ENCODE measurements at places on chromosomes 1 and 21. TPM values are rescaled to one million over a fixed set of nuclear protein-coding genes. Genes with fewer than 3 reads are reported as not detected.

Gene NID1
- total RNA-seq, result 99.1 TPM

Gene C1orf167
- 0.36 TPM for total RNA-seq

Gene FAM131C
- total RNA-seq, result 0.24 TPM

Gene NR1I3
- not detected for total RNA-seq

Gene NDUFS5
- 149 TPM for total RNA-seq

Gene HES2
- total RNA-seq, result 0.36 TPM

Gene PEAR1
- total RNA-seq, result 13.7 TPM

Gene COL9A2
- total RNA-seq, result 4.9 TPM

Gene CLCA1
- not detected for total RNA-seq

DNA sequence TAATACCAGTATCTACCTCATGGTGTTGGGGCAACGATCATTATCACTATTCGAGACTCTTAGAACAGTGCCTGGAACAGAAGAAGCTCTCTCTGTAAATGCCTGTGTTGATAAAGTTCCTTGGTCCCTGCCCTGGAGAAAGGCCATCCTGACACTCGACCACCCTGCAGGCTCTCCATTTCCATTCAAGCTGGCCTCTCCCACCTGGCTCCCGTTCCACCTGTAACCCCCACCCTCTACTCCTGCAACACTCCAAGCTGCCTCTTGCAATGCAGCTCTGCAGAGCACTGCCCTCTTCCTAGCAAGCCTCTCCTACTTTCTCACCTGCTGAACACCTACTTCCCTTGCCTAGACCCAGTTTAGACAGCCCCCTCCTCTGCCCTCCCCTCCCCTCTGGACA lies 6.1 kb downstream of the SPOCD1 start:
- no peak for DNase-seq

DNA sequence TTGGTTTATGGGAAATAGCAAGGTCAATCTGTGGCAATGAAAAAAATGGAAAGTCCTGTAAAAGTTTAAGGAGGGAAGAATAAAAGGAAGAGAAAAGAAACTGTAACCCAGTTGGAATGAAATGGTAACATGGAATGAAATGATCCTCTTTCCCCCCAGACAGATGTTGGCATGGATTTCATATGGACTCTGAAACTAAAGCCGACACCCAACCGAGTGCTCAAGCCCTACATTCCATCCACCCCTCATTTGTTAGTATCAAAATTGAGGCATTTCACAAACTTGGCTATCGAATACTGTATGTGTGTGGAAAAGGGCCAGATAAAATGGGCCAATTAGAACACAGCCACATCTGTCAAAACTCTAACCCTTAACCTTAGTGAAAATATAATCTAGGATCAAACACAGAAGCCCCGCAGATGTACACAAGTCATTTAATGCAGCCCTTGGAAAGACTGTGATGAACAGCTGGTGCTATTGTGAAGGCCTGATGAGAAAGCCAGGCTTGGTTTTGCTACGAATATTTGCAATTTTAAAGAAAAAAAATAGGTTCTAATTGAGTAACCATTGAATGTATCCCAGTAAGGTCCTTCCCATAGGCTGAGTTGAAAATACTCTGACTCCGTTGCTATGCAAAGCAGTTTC lies 72.6 kb upstream of the RGL1 start:
- no peak for DNase-seq

- no peak for DNase-seq
Observed at GRCh38 chr1:9906466-9906865, 3.6 kb downstream of the CTNNBIP1 start.

- no peak for DNase-seq
Observed at GRCh38 chr1:228144993-228145343, 4.8 kb upstream of the GJC2 start.

GRCh38 chr1:60989749-60990713 lies 92.3 kb upstream of the NFIA start:
- DNase-seq, result no peak

DNA sequence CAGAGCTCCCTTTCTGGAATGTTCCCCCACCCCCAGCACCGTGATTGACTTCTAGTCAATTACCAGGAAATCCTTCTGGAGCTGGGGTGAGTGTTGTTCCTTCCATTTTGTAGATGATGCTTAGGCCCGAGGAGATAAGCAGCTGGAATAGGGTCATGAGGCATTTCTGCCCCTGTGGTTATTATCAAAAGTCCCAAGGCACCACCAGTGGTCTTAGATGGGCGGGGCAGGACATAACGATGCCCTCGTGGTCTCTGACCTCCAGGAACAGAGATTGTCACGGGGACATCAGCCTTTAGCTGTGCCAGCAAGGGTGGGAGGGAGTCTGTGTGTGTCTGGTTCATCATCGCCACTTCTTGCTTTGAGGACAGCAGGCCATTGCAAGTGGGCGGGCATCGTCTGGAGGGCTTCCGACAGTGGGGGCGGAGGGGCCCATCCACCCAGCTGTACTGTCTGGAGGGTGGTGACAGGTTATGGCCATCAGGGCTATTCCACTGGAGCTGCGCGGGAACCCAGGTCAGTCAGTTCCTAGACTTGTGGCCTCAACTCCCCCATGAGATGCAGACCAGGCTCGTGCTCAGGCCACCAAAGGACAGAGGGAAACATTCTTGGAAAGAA lies 22.6 kb downstream of the TNFRSF8 start:
- peak; percentile 4 for DNase-seq

GRCh38 chr1:63112155-63112900 lies 210.0 kb upstream of the FOXD3 start:
- no peak for DNase-seq

DNA sequence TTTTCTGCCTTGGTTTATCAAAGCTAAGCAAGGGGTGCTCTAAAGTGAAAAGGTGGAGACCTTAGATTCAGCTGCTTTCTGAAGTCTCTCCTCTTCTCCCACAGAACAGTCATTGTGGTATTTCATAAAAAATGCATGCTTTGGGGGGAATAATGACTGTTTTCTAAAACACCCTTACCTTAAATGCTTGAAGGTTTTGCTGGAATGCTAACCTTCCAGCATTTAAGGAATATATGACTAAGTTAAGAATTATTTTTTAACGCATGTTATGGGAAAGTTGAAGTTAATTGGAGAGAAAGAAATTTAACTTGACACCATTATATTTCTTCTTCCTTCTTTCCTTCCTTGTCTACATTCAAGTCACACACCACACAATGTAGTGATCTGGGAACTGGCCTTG lies 162.5 kb downstream of the ROR1 start:
- no peak for DNase-seq

- no peak for DNase-seq
Observed at GRCh38 chr1:64848136-64848535, 103.3 kb downstream of the RAVER2 start.

GRCh38 chr1:11504599-11504998 lies 25.6 kb downstream of the DISP3 start:
- DNase-seq, result no peak

DNA sequence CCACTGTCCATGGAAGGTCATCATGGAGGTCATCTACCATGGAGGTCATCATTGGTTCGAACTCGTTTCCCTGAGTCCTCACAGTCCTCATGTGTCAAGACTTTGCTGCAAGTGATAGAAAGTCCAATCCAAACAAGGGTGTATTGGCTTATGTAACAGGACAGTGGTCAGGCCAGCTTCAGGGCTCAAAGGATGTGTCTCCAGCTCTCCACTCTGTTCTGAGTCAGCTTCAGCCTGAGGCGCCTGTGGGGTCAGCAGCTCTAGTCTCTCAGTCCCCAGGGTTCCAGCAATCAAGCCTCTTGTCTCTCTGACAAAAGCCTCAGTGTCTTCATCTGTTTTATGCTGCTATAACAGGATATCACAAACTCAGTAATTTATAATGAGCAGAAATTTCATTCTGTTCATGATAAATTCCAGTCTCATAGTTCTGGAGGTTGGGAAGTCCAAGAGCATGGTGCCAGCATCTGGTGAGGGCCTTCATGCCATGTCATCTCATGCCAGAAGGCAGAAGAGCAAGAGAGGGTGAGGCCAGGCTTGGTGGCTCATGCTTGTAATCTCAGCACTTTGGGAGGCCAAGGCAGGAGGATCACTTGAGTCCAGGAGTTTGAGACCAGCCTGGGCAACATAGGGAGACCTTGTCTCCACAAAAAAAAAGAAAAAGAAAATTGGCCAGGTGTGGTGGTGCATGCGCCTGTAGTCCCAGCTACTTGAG lies 19.5 kb downstream of the A3GALT2 start:
- DNase-seq, result no peak

DNA sequence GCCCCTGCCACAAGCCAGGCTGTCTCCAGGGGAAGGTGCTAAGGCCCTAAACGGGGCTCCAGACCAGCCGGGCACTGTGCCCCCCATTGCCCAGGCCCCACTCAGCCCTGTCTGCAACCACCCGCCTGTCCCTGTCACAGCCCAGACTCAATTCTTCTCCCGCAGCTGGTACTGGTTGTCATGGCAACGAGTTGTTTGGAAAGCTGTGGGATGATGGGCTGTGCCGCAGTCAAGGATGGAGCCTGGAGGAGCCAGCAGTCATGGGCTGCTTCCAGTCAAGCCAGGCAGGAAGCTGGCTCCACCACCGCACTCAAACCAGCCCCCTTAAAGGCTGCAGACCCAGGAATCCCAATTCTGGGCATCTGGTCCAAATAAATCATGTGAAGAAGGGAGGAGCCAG lies 4.2 kb downstream of the SPOCD1 start:
- DNase-seq, result no peak

Data from chondrocyte (in vitro differentiated cells).